ENCODE measurements at places on chromosomes 2 and 18.
A peak's percentile ranks its signal among the peaks of the same experiment; 100 is the strongest.

DNA sequence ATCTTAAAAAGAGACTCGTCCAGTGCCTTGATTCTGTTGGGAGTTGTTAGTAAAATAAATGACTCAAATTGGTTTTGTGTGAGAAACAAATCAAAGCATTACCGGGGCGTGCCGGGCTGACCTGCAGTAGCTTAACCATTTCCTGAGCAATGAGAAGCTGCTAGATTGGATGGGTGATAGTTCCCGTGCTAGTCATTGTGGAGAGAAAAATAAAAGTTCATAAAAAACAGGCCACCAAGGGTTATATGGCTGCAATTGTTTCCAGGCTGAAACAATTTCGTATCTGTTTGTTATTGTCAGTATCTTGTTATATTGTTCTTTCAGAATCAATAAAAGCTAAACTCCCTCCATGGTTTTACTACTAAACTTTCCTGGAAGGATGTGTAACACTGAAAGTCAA lies 314.4 kb downstream of the MTX2 start:
- no peak for DNase-seq

DNA sequence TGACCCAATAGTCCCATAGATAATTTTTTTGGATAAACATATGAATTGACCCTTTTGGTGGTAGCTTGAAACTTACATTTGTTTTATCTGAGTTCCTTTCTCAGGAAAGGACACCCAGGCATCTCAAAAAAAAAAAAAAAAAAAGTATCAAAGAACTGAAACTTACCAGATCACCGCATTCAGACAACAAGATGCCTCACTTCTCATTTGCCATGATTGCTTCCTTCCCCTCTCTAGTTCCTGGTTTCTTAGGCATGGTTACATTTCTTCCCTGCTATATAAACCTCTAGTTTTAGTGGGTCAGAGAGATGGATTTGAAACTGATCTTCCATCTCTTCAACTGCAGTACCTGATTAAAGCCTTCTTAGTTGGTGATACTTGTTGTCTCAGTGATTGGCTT lies 240.1 kb downstream of the ACKR3 start:
- no peak for DNase-seq

DNA sequence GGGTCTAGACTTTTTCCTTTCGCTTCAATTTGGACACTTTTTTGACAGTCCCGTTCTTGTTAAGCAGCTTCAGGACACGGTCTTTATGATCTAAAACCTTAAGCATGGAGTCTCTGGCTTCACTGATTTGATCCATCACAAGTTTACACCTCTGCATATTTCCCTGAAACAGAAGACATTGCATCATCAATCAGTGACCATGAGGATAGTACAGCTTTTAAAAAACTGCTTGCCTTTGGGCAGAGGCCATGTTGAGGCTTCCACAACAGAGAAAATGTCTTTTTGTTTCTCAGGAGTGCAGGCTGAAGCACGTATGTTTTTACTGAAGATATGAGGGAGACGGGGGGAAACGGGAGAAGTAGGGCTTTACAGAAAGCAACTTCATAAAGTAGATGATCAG lies 56.2 kb upstream of the AMMECR1L start:
- DNase-seq: no peak

- no peak for DNase-seq
These were observed 32.8 kb upstream of the PEX13 start for GRCh38 chr2:60984720-60985119.

DNA sequence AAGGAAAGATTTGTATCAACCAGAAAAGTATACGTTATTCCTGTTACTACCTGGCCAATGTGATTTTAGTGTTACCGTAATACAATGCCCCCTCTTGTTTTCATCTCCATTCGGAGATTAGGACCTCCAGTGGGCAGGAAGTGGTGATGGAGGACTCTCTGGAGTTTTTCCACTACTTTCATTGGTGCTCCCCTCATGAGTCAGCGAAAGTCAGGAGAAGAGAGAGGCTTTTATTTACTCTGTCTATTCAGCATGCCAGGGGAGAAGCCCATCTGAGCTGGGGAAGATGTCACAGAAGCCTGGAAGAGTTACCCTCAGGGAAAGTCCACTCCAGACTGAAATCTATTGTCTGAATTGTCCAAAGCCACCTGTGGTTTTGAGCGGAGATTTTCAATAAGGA lies 88.2 kb upstream of the THUMPD2 start:
- no peak for DNase-seq

DNA sequence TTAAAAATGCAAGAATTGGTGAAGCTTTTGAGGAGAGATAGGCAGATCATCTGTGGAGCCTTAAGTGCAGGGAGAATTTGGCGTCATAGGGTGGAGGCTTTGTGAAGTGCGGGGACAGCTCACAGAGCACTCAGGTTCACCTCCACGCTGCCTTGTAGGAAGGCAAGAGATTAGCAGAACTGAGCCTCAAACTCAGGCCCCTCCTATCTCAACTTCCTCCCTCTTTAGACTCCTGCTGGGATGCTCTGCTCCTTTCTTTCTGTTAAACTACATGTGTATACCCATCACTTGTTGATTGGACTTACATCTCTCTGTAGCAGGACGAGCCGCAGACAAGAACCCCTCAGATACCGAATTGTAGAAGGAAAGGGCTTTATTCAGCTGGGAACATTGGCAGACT lies 422.2 kb downstream of the SETBP1 start:
- no peak for DNase-seq

- DNase-seq: no peak
These were observed 1820.1 kb upstream of the LRRTM1 start for GRCh38 chr2:82124629-82125028.

DNA sequence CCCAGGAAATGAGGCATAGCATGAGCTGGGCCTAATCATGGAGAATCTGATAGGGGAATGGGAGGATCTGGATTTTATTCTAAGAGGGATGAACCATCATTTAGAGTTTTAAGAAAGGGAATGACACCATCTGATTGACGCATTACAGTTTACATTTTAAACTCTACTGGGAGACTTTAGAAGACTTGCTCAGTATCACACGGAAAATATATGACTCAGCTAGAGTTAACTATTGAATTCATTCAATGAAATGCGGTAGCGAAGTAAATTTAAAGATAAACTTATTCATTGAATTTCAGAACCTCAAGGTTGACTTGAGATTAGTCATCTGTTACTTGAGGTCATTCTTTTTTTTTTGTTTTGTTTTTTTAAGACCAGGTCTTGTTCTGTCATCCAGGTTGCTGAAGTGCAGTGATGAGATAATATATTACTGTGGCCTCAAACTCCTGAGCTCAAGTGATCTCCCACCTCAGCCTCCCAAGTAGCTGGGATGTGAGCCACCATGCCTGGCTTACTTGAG lies 25.0 kb downstream of the MC4R start:
- no peak for DNase-seq

DNA sequence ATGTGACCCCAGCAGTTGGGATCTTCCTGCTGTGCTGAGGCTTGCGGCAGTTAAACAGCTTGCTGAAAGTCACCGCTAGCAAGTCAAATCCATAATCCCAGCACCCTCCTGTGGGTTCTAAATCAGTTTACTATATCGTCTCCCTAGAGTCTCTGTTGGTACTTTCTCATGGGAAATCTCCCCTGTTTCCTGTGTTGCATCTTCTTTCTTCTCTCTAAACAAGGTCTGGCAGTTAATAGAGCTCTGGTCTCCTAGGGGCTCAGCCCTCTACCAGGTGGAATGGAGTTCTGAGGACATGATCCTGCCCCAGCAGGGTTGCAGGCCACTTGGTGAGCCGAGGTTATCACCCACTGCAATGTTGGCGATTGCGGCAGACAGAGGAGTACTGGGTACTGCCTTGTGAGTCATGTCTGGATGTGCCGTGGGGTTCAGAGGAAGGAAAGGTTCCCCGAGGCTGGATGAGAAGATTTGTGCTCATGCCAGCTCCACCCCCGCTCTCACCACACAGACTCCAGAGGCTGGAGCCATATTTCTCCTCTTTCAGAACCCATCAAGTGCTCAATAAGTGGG lies 59.4 kb upstream of the SIX2 start:
- DNase-seq: no peak

DNA sequence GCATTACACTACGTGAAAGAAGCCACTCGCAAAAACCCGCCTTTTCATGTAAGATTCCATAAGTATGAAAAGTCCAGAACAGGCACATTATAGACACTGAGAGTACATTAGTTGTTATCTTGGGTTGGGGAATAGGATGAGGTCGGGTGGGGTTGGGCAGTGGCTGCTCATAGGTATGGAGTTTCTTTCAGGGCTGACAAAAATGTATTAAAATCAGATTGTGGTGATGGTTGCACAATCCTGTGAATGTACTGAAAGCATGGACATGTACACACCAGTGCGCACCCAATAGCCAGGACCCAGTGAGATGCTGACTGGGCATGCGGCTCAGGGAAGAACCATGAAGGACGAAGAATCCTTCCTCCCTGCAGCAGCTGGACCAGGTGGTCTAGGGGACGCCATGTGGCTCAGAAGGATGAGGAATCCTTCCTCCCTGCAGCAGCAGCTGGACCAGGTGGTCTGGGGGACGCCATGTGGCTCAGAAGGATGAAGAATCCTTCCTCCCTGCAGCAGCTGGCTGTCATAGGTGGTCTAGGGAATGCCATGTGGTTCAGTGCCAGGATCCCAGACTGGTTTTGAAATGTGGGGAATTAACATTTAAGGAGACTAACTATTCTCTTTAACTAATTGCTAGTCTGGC lies 50.1 kb downstream of the MBP start:
- no peak for DNase-seq

GRCh38 chr18:79794846-79795245 lies 2.9 kb upstream of the KCNG2 start:
- no peak for DNase-seq

GRCh38 chr2:9152975-9153642 lies 53.5 kb upstream of the ASAP2 start:
- DNase-seq: no peak

DNA sequence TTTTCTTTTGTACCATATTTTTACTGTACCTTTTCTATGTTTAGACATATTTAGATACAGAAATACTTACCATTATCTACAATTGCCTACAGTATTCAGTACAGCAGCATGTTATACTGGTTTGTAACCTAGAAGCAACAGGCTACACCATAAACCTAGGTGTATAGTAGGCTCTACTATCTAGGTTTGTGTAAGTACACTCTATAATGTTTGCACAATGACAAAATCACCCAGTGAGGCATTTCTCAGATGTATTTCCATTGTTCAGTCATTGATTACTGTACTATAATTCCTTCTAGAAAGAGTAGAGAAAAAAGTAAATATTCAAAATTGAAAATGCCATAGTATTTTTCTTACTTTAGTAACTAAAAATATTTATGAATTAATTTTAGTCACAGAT lies 490.1 kb upstream of the REG3G start:
- no peak for DNase-seq

GRCh38 chr2:174881678-174882077 lies 117.4 kb upstream of the CHRNA1 start:
- no peak for DNase-seq

DNA sequence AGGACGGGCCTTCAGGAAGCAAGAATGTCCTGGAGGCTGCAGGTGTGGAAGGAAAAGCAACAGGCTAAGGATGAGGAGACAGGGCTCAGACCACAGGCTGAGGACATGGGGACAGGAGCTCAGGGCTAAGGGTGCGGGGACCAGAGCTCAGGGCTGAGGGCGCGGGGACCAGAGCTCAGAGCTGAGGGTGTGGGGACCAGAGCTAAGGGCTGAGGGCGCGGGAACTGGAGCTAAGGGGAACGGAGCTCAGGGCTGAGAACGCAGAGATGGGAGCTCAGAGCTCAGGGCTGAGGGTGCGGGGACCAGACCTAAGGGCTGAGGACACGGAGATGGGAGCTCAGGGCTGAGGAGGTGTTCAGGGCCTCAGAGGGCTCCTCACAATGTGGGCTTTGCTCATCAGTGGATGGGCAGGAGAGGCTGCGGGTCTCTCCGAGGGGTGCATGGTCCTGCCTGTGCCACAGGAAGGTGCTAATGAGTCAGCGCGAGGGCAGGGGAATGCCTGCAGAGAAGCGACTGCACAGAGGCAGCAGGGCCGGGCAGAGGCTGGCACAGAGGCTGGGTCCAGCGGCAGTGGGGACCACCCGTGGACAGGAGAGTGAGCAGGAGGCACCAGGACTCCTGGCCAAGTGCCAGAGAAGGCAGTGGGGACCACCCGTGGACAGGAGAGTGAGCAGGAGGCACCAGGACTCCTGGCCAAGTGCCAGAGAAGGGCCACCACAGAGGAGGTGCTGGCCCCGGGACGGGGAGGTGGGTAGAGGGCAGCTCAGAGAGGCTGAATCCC lies 271.7 kb downstream of the TWIST2 start:
- DNase-seq: no peak

GRCh38 chr18:54279477-54280219 lies 10.3 kb downstream of the POLI start:
- no peak for DNase-seq

GRCh38 chr18:21727702-21728101 lies 12.9 kb upstream of the MIB1 start:
- no peak for DNase-seq

- peak; percentile 75 for DNase-seq
These were observed 30.4 kb downstream of the TMEM178A start for GRCh38 chr2:39696101-39696553.

DNA sequence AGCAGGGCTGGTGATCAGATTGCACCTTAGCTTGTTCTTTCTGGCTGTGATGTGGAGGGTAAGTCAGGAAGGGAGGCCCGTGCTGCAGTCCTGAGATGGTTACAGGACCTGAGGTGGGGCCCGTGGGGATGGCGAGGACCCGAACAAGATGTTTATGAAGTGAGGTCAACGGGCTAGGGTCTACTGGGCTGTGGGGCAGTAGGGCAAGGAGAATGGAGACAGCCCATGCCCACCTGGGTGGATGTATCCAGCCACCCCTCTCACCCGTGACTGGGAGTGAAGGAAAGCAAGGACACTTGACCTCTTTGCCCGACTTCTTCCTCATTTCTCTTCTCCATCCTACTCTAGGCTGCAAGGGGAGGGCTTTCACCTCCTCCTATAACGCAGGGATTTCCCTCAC lies 18.0 kb downstream of the PTMA start:
- no peak for DNase-seq

DNA sequence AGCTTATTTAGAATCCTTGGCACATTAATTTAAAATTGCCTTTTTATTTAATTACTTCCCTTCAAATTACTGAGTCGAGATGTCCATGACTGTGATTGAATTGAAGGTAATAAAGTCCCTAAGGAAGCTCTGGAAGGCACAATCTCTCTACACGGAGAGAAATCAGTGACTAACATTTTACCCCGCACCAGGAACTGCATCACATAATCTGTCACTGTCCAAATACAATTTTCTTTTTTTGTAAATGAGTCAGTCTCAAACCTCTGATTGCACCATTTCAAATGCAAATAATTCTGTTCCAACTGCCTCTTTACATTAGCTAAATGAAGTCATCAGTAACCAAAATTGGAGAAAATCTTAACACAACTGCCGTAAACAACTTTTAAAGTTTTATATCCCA lies 311.9 kb downstream of the CCDC178 start:
- no peak for DNase-seq

DNA sequence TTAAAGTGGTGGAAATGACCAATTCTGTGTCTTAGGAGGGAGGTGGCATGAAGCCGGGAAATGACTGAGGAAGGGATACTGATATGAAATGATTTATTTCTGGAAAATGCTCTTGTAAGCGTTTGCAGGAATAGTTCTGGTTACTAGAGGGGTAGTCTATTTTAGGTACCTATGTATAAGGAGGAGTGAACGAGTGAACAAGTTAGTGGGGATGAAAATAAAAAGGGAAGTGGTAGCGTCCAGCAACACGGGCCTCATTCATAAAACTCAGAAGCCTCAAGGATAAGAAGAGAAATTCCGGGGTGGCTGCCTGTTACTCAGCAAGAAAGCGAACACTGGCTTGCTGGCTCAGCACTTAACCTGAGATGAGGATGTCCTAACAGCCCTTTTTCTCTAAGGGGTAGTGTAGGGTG lies 303.3 kb downstream of the NCKAP5 start:
- no peak for DNase-seq

- DNase-seq: no peak
These were observed 42.9 kb downstream of the ANTXR1 start for GRCh38 chr2:69055688-69056470.

Data from GM04503 (cell line).